Esophagus squamous epithelium (tissue), 5 donors: ENCODE measurements at places on chromosomes 5 and 9. TPM values are rescaled to one million over a fixed set of nuclear protein-coding genes. Genes with fewer than 3 reads are reported as not detected.

DNA sequence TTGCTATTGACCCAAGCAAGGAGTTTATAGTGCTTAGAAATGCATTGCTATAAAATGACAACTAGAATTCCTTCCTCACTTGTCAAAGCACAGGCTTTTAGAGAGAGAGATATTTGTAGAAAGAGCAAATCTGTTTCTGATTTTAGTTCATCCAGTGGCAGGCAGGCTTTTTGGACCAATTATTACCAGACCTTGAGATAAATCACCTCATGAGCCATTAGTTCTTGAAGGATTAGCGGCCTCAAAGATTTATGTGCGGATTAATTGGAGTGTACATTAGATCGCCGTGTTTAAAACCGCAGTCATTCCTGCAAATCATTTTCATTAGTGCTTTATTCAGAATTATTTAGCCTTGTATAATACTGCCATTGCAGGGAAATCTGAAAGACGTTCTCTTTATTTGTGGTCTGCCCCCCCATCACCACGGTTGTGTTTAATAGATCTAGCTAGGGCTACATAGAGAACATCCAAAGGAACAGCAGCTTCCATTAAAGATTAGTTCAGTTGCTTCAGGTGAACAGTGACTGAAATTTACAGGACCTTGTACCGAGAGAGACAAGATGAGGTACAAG is 28.8 kb upstream of the TJP2 start:
- no peak for DNase-seq

- DNase-seq = no peak
Measured at GRCh38 chr9:118529210-118529609, 825.0 kb downstream of the TLR4 start.

DNA sequence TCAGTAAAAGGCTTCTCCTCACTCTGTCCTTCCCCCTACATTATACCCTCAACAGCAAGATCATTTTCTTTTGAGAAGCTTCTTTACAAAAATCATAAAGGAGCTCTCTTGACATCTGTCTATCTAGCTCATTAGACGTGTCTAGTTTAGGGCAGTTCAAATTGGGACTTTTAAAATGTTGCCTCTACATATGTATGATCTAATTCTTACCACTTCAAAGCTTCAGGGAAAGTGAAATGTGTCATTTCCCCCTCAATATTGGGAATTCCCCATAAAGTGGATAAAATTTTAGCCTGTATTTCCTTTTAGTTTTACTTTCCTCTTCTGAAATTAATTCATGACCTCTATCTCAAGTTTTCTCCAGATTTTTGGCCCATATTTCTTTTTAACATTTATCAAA is 323.7 kb downstream of the ARRDC3 start:
- DNase-seq = no peak

GRCh38 chr5:38845526-38846378 is at the start of gene OSMR:
OSMR (plus strand) TSS chr5:38846012; CDS start chr5:38869045, 23,033 bp downstream.
- DNase-seq = peak; percentile 35

DNA sequence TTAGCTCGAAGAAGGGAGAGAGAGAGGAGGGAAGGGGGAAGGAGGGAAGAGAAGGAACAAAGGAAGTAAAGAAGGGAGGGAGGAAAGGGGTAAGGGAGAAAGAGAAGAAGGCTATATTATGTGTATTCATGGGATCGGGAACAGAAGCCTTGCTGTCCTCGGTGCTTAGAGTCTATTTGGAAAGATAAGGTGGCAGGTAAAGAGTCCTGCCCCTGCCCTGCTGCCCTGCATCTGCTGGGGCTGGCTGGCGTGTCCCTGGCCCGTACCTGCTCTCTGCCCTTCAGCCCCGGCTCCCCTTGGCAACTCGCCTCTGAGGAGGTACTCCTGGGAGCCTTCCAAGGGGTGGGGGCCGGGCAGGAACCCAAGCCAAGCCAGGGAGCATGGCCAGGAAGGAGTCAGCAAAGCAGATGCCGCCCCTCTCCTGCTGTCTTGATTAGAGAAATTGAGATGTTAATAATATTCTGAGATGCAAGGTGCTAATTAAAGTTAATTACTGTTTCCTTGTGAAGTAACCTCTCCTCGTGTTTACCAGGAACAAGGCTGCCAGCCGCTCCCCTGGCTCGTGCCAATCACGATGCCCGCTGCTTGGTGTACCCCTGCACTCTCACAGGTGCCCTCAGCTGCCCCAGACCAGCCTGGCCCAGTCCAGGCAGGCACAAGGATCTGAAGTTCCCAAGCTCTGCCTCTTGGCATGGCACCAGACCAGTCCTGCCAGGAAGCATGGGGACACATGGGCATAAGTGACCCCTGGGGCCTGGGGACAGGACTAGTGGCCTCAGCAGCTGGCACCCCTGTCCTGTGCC is 36.6 kb downstream of the PCDH1 start:
- no peak for DNase-seq

GRCh38 chr9:72882117-72882775 is 70.6 kb downstream of the ALDH1A1 start:
- DNase-seq = no peak

DNA sequence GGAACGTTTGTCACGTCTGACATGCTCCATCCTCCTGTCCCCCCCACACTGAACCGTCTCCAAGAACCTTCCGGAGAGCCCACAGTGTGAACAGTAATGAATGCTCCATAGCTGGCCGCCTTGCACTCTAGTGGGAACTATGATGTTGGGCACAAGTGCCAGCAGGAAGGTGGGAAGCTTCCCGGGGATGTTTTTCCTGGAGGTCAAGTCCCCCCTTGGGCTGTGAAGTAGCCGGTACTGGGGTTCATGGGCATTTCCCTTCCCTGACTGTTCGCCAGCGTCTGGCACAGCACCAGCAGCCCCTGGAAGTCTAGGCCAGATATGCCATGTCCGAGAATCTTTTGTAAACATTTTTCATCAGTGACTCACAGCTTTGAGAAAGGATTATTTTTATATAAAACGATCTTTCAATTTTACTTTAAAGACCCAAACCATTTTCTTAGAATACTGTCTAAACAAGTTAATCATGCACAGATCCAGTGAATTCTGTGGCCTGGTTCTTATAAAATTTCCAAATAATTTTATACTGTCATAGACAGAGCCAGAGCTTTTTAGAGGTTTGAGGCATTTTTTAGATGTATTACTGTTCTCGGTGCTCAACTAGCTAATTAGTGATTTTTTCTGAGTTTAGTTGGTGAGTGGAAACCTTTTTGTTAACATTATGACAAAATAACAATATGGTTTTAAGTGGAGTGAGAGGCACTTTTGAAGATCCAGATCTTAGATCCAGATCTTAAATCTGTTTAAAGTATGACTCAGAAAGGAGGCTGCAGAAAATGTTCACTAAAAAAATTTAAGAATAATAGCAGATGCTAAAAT is 11.6 kb downstream of the ABL1 start:
- DNase-seq = no peak

GRCh38 chr9:137445275-137445807 is 4.2 kb upstream of the ENTPD8 start:
- DNase-seq = no peak

DNA sequence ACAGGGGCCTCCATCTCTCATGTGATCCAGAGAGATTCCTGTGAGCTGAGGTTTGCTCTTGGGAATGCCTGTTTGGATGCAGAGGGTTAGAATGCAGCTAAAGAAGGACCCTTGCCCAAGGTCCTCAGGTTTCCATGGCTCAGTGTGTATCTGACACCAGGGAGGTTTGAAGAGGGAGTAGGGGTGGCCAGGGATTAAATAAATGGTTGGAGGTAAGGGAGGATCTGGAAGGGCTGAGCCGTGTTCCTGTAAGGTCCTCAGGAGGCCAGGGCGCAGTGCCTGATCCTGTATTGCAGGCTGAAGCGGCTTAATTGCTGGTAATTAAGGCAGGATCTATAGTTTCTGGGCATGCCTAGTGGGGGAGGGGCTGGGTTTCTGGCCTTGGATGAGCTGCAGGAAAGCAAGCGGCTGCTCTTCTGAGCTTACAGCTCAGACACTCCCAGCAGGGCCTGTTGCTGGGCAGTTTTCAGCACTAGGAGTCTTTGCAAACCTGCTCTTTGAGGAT is 41.5 kb upstream of the MAP1B start:
- DNase-seq = no peak

GRCh38 chr9:14094491-14094890 is 219.4 kb downstream of the NFIB start:
- DNase-seq = no peak

DNA sequence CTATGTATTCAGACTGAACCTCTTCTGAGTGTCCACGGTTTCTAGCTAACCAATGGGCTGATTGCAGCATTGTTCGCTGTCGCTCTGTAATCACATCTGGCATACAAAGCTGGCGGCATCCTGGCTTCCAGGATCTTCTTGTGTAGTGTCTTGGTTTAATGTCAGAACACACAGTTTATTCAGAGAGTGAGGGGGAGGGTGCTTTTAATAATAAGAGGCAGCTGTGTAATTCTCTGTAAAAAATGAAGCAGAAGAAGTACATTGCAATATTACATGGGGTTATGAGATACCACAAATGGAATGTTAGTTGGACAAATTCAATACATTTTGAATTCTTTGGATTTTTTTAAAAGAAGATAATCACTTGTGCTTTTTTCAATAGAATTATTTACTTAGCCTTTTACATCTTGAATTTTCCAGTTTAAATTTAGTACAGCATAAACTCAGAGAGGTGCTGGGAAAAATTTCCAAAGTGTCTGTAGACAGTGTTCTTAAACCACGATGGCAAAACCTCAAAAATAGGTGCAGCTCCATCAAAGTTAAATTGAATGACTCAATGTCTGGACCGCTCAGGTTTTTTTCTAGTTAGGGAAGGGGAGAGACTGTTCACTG is 206.0 kb downstream of the PCSK1 start:
- no peak for DNase-seq

- no peak for DNase-seq
Measured at GRCh38 chr5:135465391-135466122, 13.4 kb upstream of the TIFAB start.

GRCh38 chr9:135729480-135729879 is 27.5 kb downstream of the KCNT1 start:
- no peak for DNase-seq

Gene C1QTNF3
- 5.1 TPM for total RNA-seq

Gene BTNL3
- not detected for total RNA-seq

Gene C6
- total RNA-seq = not detected

Gene GABRG2
- total RNA-seq = not detected

Gene SLC6A7
- not detected for total RNA-seq

Gene RORB
- total RNA-seq = 0.85 TPM

Gene KCTD16
- total RNA-seq = not detected

Gene UGCG
- 131 TPM for total RNA-seq
